ENCODE measurements at places on chromosomes 6 and 20.

- DNase-seq, result no peak
Measured at GRCh38 chr6:2751871-2752270, 1.1 kb upstream of the MYLK4 start.

GRCh38 chr6:151179321-151179720 is 60.4 kb upstream of the AKAP12 start:
- DNase-seq, result no peak

- DNase-seq, result no peak
Measured at GRCh38 chr6:113875470-113875869, 18.3 kb downstream of the MARCKS start.

- DNase-seq, result no peak
Measured at GRCh38 chr20:22995923-22996322, 39.2 kb upstream of the SSTR4 start.

DNA sequence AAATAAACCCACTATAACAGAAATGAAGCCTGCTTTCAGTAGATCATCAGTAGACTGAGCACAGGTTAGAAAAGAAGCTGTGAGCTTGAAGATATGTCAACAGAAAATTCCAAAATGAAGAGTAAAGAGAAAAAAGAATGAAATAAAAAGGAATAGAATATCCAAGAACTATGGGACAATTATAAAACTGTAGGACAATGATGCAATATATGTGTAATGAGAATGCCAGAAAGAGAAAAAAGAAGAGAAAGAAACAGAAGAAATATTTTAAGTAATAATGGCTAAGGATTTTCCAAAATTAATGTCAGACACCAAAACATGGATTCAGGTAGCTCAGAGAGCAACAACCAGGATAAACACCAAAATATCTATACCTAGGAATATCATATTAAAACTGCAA is 191.4 kb upstream of the PLN start:
- no peak for DNase-seq

GRCh38 chr20:47585087-47585747 is 83.5 kb downstream of the NCOA3 start:
- no peak for DNase-seq

DNA sequence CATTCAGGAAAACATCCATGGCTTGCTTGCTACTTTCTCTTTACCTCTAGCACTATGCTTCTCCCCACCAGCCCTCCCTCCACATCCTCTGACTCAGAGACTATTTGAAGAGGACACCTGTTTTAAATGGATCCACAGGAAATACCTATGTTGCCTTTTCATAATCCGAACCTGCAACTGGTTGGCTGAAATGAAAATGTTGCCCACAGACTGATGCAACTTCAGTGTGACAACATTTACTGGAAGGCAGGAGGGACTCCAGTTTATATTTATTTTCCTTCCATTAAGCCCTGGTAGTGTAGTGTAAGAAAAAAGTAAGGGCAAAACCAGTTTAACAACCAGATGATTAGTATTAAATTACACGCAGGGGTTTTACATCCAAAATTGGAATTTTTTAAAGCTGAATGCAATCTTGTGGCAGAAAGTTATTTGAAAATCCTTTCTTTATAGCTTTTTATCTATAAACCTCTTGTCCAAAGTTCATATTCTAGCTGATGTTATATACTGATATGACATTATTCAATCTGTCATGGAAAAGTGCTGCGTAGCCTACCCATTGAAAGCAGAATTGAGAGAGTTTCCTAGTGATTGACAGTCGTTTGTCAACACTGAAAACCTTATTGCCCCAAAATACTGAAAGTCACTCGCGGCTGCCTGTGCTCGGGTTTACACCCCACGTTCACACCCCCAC is 881 bp upstream of the AIG1 start:
- DNase-seq, result no peak

- no peak for DNase-seq
Measured at GRCh38 chr6:56040889-56041301, 165.5 kb upstream of the BMP5 start.

Data from stimulated activated CD4-positive, alpha-beta T cell treated with anti-CD3 and anti-CD28 coated beads, Interleukin-4, amount 100 ng/mL, for 48 hours (primary cell).